Foreskin fibroblast (primary cell): ENCODE measurements at places on chromosomes 3 and 15.

GRCh38 chr3:18791182-18791581 lies 357.1 kb upstream of the KCNH8 start:
- no peak for DNase-seq

- DNase-seq: no peak
Observed at GRCh38 chr3:61331929-61332552, 80.8 kb upstream of the FHIT start.

DNA sequence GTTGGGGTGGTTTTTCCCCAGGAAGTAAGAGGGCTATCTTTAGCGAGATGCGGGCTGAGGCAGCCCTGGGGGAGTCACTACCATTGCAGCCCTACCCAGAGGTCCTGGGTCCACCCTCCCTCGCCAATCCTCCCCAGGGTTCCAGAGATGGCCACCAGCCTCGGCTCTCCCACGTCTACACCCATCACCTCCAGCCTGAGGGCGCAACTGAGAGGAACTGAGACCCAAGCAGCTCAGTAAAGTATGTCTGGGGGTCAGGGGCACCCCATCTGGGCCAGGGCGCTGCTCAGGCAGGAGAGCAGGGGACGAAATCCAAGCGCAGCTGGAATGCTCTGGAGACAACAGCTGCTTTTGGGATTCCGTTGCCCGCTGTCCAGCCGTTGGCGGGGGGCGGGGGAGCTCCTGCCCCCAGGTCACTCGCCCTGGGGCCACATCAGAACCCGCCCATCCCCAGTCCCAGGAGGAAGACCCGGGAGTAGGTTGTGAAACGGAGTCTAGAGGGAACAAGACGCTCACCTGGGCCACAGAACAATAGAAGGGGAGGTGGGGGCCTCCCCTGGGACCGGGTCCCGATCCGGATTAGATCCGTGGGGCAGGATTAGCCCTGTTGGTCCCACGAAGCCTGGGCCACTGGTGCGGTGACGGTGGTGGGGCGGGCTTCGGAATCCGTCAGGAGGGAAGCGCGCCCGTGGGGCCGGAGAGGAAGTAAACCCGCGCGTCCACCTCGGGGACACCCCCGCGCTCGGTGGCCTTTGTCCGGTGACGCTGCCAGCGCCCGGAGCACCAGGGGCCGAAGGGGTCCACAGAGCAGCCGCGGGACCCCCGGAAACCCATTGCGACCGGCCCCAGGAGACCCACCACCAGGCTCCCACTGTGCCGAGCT lies 1.4 kb upstream of the NDUFAF3 start:
- no peak for DNase-seq

GRCh38 chr3:41431386-41431785 lies 232.1 kb downstream of the CTNNB1 start:
- DNase-seq: no peak

DNA sequence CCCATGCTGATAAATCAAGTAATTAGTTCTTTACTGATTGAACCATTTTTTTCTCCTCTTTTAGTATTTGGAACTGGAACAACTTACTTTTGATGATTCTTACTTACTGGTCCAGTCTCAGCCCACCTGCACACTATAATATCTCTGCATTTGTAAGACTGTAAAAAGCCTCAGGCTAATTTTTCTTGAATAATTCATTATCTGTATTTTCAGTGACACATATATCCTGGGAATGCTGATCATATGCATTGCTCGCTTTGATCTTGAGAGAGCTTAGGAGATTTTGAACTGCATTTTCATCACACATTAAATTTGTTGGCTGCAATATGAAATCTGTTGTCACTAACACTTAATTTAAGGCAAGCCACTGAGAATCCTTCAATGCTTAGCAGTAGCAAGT lies 760.6 kb downstream of the EDEM1 start:
- DNase-seq: no peak

DNA sequence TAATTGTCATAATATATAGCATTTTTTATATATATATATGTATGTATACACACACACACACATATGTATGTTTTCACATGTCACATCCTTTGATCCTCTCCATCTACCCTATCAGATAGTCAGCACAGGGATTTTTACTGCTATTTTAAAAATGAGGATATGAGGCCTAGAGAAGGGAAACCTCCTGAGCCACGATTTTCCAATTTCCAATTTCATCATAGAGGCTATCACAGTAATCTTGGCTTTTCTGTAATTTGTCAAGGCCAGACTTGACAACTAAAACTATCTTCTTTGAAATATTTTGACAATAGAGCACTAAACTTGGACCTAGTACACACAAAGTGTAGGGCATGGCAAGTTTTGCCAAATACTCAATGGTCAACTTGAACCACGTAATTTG lies 42.5 kb downstream of the IL1RAP start:
- no peak for DNase-seq

DNA sequence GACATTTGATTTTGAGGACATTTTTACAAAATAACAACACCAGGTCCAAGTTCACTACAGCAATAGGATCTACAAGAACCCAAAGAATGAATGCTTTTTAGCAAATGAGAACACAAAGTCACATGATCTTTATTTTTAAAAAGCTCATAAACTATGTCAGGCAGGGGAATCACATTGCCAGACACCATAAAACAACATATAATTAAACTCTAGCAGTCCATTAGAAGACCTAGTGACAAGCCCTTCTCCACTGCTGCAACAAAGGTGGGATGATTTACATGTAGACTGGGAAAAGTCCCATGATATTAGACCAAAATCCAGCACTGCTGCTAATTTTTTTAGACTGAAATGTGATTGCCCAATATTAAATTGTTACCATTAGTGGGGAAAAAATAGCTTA lies 92.6 kb downstream of the FHIT start:
- DNase-seq: no peak

DNA sequence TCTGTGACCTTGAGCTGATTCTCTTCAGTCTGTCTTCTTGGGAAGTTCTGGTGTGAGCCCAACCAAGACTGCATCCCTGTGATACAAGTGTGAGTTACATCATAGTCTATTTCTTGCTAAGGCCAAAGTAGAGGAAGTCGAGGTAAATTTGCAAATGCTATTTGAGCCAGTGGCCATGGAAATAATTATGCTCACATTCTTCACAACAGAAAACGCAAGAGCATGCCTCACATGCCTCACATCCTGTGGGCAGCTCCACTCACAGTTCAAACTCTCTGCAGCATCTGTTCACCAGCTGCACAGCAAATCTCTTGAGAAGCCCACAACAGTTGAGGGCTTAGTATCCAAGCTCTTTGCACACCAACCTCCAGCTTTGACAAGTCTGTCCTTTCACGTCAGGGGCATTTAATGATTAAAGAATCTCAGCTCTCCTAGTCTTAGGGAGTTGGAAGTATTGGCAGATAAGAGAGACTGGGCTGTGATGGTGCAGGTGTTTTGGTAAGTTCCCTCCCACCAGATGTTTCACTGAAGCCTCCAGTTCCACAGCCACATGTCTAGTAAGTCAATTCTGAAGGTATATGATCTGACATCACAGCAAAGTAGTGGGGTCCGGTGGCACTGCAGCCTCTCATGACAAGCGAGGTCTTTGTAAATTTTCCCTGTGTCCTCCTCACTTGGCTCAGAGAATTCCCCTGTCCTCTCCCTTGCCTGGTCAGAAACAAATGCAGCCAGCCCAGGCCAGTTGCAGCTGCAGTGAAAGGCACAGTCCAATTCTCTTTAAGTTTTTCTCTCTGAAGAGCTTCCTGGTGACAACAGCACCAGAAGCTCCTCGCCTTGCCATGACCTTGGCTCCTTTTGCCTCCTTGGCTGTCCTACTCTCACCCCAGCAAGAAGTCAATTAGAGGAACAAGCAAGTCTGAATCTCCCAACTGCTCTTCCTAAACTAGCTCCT lies 166.1 kb downstream of the SSR3 start:
- peak; percentile 98 for DNase-seq

GRCh38 chr15:74050556-74051234 lies 31.7 kb downstream of the GOLGA6A start:
- no peak for DNase-seq

DNA sequence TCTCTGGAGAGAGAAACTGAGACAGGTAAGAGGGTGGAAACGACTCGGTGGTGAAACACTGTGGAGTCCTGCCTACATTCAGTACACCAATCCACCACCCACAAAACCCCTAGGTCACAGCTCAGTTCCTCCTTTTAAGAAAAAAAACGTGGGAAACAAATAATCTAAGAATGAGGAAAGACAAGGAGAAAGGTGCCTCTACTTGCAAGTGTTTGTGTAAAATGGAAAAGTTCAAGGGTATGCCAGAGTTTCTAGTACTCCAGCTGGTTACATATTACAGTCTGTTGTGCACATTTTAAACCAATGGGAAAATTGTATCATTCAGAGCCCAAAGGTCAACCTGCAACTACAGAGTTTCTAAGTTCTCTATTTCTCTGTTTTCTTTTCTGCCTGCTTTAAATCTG lies 32.2 kb downstream of the HGD start:
- no peak for DNase-seq

DNA sequence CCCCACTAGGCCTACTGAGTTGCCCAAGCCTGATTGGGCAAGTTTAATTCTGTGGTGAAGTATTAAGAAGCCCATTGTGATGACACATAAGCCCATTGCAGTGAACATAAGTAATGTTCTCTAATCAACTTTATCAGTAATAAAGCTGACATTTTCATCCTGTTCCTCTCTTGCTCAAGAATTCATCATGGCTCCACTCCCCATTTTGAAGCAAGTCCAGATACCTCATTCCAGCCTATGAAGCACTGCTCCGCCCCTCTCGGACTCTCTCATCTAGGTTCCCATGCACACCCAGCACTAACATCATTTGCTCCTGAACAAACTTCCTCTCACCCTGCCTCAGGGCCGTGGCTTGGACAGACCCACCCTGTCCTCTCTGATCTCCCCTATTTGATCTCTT lies 10.5 kb downstream of the SHF start:
- DNase-seq: no peak

DNA sequence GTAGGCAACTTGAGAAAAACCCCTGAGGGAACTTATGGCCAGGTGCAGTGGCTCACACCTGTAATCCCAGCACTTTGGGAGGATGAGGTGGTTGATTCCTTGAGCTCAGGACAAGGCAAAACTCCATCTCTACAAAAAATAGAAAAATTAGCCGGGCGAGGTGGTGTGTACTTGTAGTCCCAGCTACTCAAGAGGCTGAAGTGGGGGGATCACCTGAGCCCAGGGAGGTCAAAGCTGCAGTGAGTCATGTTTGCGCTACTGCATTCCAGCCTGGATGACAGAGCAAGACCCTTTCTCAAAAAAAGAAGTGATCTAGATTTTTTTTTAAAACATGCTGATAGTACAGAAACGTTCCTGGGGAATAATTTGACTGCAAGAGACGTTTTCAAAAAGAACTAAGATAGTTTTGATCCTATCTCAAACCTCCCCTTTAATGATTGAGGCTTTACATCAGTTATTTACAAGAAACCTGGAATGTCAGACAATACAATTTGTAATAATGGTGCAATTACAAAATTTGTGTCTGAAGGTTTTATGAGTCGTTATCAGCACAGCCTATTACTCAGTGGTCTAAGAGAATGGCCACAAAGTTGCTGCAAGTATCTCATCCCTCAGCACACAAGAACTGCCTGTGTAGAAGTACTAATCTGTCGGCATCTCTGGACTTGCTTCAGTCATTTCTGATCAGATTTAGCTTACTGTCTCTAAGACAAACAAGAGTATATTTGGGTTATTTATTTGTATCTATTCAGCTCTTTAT lies 32.2 kb upstream of the KLHL25 start:
- DNase-seq: peak; percentile 10

GRCh38 chr15:48090666-48091065 lies 30.1 kb upstream of the SLC24A5 start:
- DNase-seq: no peak

GRCh38 chr15:35271371-35272043 lies 186.4 kb upstream of the NANOGP8 start:
- DNase-seq: peak; percentile 32

GRCh38 chr3:116242825-116243224 lies 202.5 kb downstream of the LSAMP start:
- DNase-seq: peak; percentile 14

DNA sequence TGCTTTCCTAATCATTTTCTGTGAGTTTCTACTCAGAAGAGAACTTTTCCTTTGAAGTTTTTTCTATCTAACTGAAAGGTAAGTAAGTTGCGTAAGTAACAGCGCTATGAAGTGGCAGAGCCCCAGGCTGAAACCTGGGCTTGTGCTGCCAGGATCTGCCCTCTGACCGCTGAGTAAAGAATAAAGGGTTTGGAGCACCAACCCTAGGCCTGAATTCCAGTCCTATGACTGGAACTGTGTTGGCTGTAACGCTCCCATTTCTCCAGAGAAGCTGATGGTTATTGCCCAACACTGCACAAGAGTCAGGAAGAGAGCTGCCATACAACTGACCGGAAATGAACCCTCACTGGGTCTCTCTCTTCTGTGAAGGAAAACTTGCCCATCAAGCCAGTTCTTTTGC lies 87.0 kb downstream of the FOXB1 start:
- DNase-seq: peak; percentile 95
